Activated CD4-positive, alpha-beta T cell treated with anti-CD3 and anti-CD28 coated beads for 36 hours (primary cell): ENCODE measurements at places on chromosomes 2 and 18.
A peak's percentile ranks its signal among the peaks of the same experiment; 100 is the strongest.

DNA sequence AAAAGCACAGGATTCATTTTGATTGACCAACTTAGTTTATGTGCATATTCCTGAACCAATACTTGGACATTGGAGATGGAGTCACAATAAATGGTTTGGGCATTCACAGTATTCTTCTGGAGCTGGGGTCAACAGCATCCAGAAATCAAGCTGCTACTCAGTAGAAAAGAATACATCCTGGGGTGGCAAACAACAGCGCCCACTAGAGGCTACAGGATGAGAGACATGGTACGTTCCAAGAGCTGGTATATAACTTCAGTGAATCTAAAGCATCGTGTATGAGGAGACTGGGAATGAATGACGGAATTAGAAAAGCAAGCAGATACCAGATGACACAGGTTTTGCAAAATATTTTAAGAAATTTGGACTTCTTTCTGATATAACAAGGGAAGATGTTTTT is 142.9 kb upstream of the FIGN start:
- DNase-seq, result peak; percentile 27

- DNase-seq, result peak; percentile 73
Measured at GRCh38 chr18:813172-814071, 1.4 kb upstream of the YES1 start.

DNA sequence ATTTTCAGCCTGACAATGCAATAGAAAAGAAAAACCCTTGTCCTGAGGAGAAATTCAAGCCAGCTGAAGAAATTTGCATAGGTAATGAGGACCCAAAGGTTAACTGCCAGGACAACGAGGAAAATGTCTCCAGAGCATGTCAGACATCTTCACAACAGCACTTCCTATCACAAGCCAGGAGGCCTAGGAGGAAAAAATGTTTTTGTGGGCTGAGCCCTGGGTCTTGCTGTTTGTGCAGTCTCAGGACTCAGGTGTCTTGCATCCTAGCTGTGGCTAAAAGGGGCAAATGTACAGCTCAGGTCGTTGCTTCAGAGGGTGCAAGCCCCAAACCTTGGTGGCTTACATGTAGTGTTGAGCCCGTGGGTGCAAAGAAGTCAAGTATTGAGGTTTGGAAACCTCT is 905.1 kb upstream of the FSHR start:
- DNase-seq, result no peak

DNA sequence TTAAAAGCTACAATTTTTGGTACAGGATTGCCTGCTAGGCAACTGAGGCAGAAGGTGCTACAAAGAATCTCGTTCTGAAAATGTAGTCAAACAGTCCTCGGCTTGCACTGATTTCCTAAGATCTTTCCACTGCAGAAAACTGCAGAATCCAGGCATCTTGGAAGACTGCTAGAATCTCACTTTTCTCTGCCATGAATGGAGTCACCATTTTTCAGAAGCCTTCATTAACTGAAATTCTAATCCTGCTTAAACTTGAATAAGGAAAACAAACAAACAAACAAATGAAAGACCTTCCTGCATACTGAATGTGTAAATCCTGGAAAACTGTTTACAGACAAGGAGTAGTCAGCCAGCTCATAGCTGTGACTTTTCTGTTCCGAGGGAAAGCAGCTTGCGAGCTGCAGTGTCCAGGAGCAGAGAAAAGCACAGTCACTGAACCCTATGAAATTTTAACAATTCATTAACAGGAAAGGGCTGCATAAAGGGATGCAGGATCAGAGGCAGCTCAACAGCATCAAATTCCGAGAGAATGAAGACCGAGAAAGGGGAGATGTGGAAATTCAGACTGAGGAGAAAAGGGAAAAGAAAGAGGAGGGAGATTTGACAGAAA is 210.5 kb upstream of the PIK3C3 start:
- DNase-seq, result no peak

DNA sequence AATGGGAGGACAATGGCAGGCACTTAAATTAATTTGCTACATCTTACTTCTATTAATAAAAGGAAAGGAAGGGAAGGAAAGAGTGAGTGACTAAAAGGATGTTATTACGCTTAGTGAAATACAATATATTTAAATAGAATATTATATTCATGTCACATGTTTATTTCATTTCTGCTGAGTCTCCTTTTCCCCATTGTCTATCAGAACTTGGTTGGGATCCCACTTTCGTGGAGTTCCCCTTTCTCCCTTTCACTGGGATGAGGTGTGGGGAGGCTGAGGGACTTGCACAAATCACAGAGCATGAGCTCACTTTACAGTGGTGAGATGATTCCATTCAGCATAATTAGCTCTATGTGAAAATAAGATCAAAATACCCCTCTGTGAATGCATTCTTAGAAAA is 730.6 kb downstream of the TSN start:
- DNase-seq, result no peak

GRCh38 chr2:200744201-200744602 is 67.5 kb upstream of the BZW1 start:
- no peak for DNase-seq

DNA sequence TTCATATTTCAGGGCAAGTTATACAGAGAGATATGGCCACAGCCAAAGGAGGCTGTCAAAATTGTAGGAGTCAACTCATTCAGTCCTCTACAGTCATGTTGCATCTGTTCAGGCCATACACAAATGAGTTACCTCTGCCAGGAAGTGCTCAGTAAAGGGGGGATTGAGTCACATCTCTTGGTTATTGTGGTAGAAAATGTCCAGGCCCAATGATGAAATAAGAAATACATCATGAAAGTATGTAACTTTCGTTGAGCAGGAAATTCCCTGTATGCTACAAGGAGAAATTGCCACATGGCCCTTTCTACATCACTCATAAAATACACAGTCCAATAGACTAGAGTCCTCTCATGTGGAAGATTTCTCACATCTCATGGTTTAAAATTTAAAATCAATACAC is 103.9 kb upstream of the COL3A1 start:
- DNase-seq, result peak; percentile 16

DNA sequence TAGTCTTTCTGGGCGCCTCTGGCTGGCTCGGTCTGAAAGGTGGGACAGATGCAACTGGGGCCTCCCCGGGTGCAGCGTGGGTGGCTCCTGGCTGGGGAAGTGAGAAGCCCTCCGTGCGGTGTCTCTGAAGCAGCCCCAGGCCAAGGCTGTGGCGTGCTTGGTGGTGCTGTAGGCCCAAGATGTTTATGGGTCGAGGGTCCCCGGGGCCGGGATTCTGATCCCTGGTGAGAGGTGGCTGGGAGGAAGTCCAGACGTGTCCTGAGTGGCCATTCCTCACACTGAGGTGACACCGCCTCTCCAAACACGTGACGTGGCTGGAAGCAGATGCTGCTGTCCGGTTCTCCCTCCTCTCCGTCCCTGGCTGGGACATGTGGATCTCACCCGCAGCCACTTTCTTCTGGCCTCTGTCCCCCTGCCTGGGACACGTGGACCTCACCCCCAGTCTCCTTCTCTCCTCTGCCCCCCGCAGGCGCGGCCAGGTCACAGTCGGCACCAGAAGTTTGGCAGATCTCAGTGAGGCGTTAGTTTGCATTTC is 12.6 kb downstream of the RTP5 start:
- peak; percentile 86 for DNase-seq

GRCh38 chr2:62800618-62801017 is 95.1 kb downstream of the EHBP1 start:
- no peak for DNase-seq

- no peak for DNase-seq
Measured at GRCh38 chr18:54749291-54749690, 79.0 kb upstream of the RAB27B start.

DNA sequence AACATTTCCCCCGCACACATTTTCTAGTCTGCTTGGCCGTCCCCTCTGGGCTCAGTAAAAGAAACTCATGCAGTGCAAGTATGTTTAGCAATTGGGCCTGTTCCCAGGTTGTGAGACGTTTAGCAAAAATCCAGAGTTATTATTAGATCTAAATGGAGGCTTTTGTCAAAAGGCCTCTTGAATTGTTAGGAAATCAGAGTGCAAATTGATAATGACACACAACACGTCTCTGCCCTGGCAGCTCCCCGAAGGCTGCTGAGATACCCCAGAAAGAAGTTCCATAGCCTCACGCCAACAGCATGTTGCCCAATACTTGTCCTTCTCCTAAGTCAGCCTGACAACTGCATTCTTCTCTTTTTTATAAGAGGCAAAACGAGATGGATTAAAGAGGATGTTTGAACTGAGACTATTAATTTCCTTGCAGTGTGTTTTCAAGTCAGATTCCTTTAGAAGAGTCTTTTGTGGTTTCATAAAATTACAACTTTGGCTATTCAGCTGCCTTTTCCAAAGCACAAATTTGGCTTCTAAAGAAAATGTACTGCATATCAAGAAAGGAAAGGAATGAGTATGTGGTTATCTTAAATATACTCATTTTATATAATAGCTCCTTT is 202.2 kb downstream of the TRIB2 start:
- DNase-seq, result no peak

DNA sequence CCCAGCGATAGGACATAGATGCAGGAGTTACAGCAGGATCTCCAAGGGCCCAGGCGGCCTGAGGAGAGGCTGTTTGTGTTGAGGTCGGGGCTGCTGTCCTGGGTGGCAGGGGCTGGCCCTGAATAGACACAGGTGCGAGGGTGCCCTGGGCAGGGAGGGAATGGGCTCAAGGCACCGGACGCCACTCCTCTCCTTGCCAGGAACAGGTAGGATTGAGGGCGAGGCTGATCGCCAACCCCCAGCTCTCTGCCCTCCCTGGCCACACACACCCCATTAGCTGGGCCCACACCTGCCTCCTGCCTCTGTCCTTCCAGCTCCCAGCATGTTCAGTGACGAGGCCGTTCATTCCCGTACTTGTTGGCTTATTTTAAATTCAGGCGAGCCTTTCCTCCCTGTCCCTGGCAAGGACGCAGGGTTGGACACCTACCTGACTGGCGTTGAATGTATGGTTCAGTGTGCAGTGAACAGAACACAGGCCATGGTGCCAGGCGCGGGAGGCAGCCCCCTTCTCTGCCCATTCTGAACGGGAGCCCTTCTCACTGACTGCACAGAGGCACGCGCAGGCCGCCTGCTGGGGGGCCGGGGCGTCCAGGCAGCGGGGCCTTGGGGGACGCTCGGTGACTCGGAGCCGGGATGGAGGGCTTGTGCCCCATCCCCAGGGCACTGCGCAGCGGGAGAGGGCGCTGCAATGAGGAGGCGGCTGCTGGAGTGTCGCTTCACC is 41.3 kb upstream of the SNED1 start:
- no peak for DNase-seq

GRCh38 chr2:180461761-180462160 is 454.7 kb upstream of the CWC22 start:
- no peak for DNase-seq
